Right atrium auricular region (tissue), 2 donors: ENCODE measurements at places on chromosomes 11 and 22.

- no peak for DNase-seq
Measured at GRCh38 chr22:48365386-48365785, 1462.3 kb downstream of the BRD1 start.

GRCh38 chr11:92357344-92357743 lies 132.7 kb downstream of the FAT3 start:
- no peak for DNase-seq

GRCh38 chr11:96736601-96737000 lies 346.8 kb downstream of the JRKL start:
- DNase-seq, result no peak

DNA sequence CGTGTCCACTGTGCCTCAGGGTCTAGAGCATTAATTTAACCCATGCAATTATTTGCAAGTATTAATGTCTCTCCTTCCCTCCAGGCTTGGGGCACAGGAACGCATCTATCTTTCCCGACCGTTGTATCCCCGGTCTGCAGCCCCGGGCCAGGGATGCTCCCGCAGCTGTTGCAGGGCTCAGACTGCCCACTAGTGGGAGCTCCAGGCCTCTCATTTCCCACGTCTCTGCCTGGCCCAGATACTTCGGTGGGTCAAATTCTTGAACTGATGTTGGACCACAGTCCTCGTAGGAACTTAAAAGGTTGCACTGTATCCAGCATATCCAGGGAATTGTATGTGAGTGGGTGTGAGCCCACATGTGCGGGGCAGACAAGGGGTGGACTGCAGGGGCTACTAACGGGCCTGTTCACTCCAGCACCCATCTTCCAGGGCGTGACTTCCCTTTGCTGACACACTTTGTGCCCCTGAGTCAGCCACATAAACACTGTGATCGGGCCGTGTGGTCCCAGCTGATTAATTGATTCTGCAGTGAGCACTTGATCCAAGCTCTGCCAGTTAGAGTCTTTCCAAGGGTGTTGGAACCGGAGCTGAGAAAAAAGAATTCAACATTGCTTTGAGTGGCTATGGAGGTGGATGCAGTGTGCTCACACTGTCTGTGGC lies 451.3 kb downstream of the TBC1D22A start:
- no peak for DNase-seq

GRCh38 chr11:69100454-69101114 lies 51.9 kb downstream of the TPCN2 start:
- DNase-seq, result no peak

- DNase-seq, result no peak
Measured at GRCh38 chr11:96097844-96098421, 174.0 kb upstream of the MTMR2 start.

DNA sequence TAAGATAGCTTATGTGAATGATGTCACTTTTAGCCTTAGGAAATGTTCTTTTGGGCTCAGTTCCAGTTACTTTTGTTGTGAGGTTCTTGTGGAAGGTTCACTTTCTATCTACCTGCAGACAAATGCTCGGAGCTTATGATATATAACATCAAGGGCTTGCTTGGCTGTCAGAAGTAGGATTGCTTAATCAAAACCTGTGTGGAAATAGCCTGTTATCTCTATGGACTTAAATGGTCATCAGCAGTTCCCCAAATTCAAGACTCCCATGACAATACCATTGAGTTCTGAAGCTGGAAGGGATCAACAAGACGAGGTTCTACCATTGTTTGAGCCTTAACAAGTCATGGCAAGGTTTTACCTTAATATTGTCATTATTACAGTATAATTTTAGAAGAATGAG lies 43.8 kb downstream of the FLI1 start:
- no peak for DNase-seq

- DNase-seq, result no peak
Measured at GRCh38 chr11:126282736-126283591, at the start of gene TIRAP. Gene TIRAP, plus strand, starts transcription at chr11:126283093. Its CDS starts 7,802 bp downstream, at chr11:126290895.

DNA sequence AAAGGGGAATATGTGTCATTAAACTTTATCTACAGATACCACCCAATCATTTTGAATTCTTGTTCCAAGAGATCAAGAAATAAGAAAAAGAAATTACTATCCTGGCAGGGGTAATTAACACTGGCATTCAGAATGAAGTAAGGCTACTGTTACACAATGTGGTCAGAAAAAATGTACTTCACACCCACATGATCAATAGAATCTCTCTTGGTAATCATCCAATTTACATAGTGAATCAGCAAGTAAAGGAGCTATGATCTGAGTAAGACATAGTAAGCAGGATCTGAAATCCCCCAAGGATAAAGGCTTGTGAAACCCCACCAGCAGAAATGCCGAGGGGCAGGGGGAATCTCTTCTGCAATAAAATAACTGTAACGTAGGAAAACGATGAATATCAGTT lies 466.5 kb downstream of the FAM181B start:
- DNase-seq, result no peak

DNA sequence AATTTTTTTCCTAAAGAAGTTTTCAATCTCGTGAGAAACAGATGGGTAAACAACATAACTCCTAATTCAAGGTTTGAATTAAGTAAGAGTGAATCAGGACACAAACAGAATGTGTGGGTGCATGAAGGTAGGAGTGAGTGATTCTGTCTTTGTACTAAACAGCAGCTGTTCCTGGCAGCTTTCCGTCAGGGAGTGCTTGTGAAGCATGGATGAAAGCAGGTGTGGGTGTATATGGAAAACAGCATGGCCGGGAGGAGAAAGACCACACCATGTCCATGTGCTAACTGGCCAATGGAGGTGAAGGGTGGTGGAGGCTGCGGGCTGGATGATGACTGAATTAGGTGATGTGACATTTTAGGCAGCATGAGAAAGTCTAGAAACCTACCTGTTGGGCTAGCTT lies 49.6 kb downstream of the BARX2 start:
- no peak for DNase-seq

GRCh38 chr22:49305214-49305965 lies 522.3 kb downstream of the BRD1 start:
- DNase-seq, result peak; percentile 60

GRCh38 chr11:69894648-69895047 lies 75.4 kb upstream of the FGF3 start:
- no peak for DNase-seq
